ENCODE measurements at places on chromosomes 5 and 9. TPM values are rescaled to one million over a fixed set of nuclear protein-coding genes. Genes with fewer than 3 reads are reported as not detected.

- no peak for DNase-seq
These were observed 380.9 kb upstream of the MEF2C start for GRCh38 chr5:89263846-89264245.

DNA sequence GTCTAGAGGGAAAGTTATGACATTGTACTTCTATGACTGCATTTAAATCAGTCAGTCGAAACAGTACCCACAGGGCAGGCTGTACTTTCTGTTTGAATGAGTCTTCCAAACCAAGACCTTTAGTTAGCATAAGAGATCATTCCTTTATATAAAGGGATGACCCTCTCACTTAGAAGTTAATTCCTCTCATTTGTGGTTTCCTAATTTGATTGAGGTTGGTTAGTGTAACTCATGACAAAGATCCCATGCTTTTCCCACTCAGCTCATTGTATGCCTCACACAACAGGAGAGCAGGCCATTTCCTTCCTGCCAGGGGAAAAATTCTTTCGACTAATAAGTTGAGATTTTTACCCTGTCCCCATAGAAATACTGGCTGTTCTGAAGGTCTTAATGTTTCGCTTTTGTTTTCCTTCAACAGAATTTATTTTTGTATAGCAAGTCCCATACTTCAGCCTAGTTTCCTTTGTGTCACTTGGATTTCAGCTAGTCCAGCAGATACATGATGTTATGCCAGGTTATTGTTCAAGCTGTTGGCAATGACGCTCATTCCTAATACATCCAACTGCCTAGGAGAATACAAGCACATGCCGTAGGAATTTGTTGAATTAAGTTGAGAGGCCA lies 500.7 kb downstream of the SPATA31D1 start:
- DNase-seq: no peak

DNA sequence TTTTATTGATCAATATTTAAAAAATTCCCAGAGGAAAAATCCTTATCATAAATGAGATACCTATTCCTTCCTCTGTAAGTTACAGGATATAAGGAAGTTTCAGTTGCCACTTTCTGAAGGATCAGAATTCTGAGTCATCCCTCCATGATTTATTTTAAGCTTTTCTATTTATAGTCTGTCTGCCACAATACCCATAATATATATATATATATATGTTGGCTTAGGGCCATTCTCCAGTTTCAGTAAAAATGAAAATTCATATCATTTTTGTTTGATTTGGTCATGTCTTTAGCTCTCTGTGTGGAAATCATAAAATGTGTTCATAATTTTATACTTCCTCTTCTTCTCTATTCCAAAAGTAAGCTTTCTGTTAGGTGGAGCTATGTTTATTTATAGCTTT lies 215.8 kb upstream of the CYLC2 start:
- no peak for DNase-seq

GRCh38 chr5:123505633-123506032 lies 6.3 kb upstream of the CSNK1G3 start:
- DNase-seq: no peak

DNA sequence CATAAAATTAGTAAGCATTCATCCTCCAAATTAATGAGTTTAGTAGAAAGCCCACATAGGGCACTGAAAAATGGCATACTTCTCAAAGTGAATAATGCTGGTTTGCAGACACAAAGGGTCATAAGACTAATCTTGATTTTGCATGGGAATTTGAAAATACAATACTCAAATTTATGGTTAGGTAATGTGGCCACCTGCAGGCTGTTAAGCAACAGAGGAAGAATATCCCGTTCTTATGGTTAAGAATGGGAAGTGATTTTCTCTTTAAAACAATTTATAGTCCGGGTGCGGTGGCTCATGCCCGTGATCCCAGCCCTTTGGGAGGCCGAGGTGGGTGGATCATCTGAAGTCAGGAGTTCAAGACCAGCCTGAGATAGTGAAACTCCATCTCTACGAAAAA lies 9.4 kb upstream of the PLCXD3 start:
- DNase-seq: peak; percentile 37

- peak; percentile 43 for DNase-seq
These were observed 274.6 kb downstream of the ANXA1 start for GRCh38 chr9:73426269-73426668.

- no peak for DNase-seq
These were observed 79.4 kb downstream of the ALDH1A1 start for GRCh38 chr9:72873456-72873855.

DNA sequence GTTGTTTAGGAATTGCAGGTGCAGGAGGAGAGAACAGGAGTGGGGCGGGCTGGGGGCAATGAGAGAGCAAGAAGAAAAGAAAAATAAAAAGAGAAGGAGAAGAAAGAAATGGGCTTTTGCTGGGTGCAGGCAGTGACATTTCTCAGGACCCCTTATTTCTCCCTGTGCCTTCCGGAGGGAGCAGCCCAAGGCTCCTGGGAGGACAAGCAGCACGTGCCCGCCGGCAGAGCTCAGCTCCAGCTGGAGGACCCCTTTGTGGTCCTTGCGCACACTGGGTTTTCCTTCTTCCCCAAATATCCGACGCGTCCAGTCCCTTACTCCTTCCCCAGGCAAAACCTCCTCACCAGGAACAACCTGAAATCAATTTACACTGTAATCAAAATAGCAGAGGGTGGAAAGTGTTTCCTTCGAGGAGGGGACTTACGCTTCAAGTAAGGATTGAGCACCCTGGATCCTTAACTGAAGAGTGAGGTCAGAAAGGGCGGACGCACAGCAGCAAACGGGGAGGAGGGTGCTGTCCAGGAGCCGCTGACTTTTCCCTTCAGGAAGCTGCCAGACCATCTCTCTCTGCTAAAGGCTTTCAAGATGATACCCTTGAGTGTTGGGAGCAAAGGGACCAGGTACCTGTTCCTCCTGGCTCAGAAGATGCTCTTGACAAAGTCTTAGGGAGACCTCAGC lies 2.1 kb downstream of the BTNL9 start:
- DNase-seq: no peak

DNA sequence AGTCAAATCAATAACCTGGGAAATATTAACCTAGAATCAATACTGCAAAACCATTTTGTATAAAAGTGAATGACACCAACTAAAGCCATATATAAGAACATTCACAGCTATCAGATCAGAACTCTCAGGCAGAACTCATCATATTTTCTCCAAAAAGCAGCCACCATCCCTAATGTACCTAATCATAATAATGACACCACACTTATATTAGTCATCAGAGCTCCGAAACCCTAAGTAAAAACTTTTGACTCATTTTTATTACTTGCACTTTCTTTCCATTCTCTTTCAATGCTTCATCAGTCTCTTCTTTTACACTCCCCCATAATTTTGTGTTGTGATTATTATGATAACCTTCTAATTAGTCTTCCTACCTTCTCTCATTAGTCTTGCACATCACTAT lies 45.3 kb downstream of the INSL6 start:
- no peak for DNase-seq

DNA sequence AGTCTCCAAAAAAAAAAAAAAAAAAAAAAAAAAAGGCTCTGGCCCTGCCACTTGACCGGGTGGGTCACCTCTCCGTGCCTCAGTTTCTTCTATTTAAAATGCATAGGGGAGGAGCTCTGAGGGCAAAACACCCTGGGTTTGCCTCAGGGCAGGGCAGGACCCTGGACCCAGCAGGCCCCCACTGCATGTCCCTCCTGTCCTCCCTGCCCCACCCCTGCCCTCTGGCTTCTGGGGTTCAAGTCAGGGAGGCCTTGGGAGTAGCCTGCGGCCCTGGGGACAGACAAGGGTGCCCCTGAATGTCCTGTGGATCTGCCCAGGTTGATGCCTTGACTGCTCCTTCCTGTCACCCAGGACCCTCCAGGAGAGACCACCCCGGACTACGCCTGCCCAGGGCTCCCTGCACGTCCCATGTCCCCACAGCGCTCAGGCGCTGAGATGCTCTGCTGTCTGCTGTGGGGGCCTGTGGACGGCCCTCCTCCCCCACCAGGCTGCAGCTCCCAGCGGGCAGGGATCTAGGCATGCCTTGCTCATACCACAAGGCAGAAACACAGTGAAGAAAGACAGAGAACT lies 35.4 kb downstream of the ADAMTS2 start:
- DNase-seq: no peak

DNA sequence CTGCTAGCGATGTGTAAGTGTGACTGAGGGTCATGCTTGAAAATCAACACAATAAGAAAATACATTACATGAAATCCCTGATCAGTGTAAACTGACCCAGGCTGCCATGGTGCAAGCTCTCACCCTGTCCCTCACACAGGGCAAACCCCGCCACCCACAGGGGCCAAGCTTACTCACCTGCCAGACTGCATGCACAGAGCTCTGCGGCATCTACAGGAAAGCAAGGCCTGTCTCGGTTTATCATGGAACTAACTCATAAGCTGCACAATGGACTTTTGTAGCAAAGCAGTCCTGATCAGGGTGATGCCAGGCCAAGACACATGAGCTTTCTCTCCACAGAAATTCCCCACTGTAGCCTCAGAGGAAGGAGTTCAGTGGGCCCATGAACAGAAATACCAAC lies 9.7 kb downstream of the IPPK start:
- DNase-seq: peak; percentile 15

DNA sequence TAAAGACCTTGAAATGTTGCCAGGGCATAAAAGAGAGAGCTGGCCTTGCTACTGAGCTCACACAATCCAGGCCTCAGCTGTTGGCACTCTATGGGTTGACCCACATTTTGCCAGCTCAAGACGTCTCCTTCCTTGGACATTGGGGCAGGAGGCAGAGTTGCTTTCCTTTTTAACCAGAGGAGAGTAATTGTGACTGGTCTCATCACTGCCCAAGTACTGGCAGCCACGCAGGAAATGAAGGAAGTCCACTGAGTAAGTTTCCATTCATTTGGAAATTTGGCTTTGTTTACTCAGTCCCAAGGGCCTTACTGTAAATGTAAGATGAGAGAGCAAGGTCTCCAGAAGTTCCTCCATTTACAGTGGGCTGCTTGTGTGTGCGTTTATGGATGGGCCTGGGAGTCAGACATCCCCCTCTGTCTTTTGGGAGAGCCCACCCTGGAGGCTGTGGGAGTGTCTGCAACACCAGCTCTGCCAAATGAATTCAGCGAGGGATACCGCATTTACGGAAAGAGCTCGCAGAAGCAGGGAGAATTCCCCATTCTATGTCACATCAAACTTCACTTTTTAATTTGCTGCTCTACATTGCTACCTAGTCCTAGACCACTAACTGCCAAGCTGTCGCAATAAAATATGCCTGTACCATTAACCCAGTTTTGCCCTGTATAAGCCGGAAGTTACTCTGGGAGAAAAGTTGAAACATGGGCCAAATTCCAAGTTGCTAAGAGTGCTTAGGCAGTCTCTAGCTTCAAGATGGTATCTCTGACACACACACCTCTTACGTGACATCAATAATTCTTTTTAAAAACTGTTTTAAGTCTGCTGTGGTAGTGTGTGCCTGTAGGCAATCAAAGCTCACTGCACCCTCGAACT lies 24.5 kb upstream of the PDZD2 start:
- no peak for DNase-seq

GRCh38 chr5:159341145-159341544 lies 10.9 kb upstream of the IL12B start:
- DNase-seq: no peak

DNA sequence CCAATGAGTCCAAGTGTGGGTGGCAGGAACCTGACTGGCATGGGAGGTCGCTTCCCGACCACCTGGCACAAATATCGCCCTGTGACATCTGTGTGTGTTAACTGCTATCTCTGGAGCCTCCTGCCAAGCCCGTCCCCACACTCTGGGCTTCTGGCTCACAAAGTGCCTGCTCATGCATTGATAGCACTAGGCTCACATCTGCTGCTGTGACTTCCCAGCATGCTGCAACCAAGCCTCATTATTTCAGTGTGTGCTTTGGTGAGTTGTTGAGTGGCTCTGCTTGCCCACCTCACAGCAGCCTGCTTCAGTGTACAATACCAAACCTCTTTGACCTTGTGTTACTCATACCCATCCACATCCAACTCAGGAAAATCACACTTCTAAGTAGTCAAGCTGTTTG lies 139.8 kb downstream of the APBA1 start:
- no peak for DNase-seq

- DNase-seq: peak; percentile 77
These were observed 133.8 kb upstream of the SLC24A2 start for GRCh38 chr9:19922476-19923118.

DNA sequence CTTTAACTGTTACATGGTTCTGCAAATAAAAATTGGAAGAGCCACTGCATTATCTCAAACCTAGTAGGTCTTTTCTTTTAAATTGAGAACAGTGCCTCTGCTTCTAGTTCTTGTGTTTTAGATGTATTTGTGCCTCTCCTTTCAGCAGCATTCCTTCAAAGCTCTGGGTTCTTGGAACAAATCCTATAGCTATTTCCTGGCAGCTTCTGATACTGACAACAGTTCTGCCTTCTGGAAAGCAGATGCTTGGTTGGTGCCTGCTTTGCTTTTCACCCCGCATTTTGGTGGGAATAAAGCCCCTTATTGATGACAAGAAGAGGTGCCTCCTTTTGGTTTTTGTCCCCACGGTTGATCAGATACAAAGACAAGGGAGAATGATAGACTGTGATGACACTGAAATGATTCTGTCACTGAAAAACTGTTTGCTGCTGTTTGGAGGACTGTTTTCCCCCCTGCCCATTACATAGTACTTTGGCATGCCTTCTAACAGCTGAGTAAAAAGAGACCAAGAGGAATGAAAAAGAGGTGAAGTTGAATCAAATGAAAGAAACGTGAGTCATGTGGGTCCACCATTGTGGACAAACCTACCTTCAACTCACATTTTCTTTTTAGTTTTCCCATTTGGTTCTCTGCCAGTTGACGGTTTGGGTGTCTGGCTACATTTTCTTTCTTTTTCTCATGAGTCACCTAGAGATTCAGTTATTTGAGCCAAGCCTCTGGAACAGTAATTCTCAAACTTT lies 5.6 kb downstream of the PTCD2 start:
- DNase-seq: no peak

GRCh38 chr9:114551750-114552685 lies 35.6 kb upstream of the ATP6V1G1 start:
- DNase-seq: peak; percentile 98

- no peak for DNase-seq
These were observed at the start of gene TAL2 for GRCh38 chr9:105662184-105663104. TSS of gene TAL2 (plus strand) at chr9:105662457. CDS start at chr9:105662497, 40 bp downstream.

Gene IFNA13
- total RNA-seq: not detected

Gene SAXO1
- total RNA-seq: not detected

Gene FBXO4
- 15.7 TPM for total RNA-seq

Gene CD274
- total RNA-seq: 3.4 TPM

Gene TMEM250
- 43.0 TPM for total RNA-seq

Gene SOX30
- total RNA-seq: not detected

Gene ACOT12
- 8.5 TPM for total RNA-seq

Gene RFESD
- total RNA-seq: 2.2 TPM

Gene PCDHGA9
- 0.45 TPM for total RNA-seq

Gene PTGDS
- not detected for total RNA-seq

Gene RASEF
- total RNA-seq: 1.8 TPM

Gene KIAA0825
- 0.08 TPM for total RNA-seq

Gene DAPK1
- 31.4 TPM for total RNA-seq
